ENCODE measurements at places on chromosomes 6 and 20.

- no peak for DNase-seq
Observed at GRCh38 chr6:110735666-110736065, 79.6 kb downstream of the CDK19 start.

DNA sequence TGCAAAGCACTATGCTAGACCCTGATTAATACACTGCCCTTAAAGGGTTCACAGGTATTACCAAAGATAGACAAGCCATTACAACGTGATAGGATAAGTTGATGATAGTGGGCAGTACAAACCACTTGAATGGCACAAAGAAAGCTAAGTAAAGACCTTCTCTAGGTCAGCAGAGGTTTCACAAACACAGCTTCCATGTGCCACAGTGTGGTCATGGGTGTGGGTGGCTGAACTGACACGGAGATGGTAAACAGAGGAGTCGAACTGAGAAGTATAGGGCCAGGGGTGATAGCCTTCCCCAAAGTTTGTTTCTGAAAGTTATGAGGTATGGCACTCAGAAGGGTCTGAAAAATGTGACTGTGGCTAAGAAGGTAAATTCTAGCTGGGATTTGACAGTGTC, 4.3 kb downstream of the ZBTB9 start:
- DNase-seq, result no peak

DNA sequence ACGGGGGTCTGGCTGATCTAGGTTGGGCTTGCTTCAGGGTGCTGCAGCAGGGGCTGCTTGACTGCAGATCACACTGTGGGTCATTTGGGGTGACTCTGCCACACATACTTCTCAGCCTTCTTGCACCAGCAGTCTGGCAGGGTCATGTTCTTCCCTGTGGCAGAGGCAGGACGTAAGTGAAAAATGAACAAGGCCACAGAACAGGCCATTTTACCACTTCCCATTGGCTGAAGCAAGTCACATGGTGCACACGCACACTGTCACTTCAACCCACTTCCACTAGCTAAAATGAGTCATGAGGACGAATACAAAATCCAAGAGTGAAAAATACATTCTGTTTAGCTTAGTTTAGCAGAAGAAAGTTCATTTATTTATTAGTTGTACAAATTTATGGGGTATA, 168.6 kb upstream of the GGTLC1 start:
- DNase-seq, result no peak

- peak; percentile 72 for DNase-seq
Observed at GRCh38 chr20:50992733-50993457, 30.0 kb downstream of the KCNG1 start.

- no peak for DNase-seq
Observed at GRCh38 chr20:45354423-45355208, 6.4 kb upstream of the SDC4 start.

GRCh38 chr6:137880746-137881521, 13.9 kb downstream of the TNFAIP3 start:
- no peak for DNase-seq

DNA sequence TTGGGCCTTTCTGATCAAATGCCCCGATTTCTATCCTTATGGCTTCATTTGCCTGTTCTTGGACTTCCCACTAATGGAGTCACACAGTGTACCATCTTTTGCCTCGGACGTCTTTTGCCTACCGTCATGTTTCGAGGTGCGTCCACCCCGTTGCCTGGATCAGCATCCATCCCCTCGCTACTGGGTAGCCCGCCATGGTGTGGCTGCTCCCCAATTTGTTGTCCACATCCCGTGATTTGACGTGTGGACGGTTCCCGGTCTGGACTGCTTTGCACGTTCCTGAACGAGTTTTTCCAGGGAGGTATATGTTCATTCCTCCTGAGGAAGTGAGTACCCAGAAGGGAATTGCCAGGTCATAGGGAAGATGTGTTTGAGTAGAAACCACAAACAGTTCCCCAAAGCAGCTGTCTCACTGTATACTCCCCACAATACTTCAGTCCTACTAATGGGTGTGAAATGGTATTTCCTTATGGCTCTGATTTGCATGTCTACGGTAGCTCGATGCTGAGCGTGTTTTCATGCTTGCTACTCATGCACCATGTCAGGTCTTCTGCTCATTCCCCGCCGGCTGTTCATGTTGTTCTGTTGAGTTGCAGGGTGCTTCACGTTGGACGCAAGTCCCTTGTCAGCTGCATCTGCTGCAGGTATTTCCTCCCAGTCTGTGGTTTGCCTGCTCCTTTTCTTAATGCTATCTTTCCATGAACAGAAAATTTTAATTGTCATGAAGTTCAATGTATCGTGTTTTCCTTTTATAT, 86.8 kb upstream of the AFDN start:
- DNase-seq, result no peak

DNA sequence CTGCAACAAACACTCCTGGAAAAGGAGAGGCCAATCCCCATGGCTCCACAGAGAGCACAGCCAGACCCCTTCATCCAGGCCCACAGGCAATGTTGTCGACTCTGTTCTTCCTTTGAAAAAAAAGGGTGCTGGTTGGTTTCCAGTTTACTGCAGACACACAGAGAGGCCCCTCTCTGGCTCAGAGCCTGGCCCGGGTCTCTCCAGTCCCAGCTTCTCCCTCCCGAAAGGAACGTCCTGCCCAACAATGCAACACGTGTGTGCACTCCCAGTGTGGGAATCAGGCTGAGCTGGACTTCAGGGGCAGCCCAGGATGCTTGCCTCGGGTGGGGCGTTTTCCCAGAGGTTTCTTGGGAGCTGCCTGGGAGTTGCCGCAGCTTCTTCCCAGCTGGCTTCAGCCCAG, 4.5 kb upstream of the NKAIN4 start:
- no peak for DNase-seq

GRCh38 chr20:15708984-15709598, 864.2 kb downstream of the KIF16B start:
- peak; percentile 73 for DNase-seq

GRCh38 chr6:388202-388903, 3.2 kb upstream of the IRF4 start:
- peak; percentile 25 for DNase-seq

GRCh38 chr6:77492530-77492929, 29.2 kb upstream of the HTR1B start:
- no peak for DNase-seq

- no peak for DNase-seq
Observed at GRCh38 chr6:84344005-84344404, 116.6 kb upstream of the CEP162 start.

DNA sequence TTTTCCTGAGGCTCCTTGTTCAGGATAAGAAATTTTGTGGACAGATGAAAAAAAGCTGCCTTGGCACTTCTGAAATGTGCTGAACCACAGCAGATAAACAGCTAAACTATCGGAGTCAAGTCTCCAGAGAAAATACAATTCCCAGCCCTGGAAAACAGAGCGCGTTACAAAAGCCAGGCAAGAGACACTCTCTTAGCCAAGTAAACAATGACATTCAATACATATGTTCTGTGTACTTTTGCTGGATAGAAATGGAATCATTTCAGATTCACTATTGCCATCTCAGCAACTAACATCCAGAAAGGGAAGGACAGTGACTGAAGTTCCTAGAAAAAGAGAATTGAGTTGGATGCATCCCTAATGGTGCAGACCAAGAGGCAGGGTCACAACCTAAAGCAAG, 196.8 kb upstream of the NRSN1 start:
- no peak for DNase-seq

DNA sequence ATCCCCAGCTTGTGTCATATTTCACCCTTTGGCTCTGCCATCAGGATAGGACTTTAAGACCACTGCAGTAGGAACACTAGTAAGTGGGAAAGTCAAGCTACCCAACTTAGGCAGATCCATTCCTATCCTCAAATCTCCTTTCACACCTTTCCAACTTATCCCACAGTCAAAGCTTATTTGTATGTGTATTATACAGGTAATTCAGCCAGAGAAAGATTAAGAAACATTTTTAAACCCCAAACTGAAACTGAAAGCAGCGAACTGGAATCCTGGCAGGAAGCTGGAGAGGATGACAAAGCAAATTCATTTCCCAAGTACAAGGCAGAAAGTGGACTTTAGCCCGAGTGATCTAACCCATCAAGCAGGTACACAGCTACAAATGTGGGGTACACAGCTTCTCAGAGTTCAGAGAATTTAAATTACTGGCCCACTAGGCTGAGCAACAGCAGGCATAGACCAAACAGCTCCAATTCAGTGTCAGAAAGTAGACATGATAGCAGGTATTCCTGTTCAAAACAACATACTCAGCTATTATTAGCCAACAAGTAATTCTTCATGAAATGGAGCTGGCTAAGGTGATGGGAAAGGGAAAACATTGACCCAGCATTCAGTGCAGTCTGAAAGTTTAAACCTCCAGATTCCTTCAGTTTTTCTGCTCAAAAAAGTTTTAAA, 39.1 kb downstream of the ILRUN start:
- no peak for DNase-seq

DNA sequence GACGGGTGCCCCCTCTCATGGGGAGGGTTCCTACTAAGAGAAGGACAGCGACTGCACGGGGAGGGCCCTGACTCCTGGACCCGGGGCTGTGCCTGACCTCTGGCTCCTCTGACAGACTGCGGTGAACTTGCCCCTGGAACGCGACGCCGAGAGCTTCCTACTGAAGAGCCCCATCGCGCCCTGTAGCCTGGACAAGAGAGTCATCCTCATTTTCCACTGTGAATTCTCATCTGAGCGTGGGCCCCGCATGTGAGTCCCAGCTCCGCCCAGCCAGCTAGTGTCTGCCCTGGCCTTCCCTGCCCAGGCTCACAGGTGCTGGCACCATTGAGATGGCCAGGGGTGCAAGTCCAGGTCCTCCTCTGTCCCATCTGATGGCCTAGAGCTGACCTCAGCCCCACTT, 7.2 kb downstream of the CDC25B start:
- DNase-seq, result no peak

DNA sequence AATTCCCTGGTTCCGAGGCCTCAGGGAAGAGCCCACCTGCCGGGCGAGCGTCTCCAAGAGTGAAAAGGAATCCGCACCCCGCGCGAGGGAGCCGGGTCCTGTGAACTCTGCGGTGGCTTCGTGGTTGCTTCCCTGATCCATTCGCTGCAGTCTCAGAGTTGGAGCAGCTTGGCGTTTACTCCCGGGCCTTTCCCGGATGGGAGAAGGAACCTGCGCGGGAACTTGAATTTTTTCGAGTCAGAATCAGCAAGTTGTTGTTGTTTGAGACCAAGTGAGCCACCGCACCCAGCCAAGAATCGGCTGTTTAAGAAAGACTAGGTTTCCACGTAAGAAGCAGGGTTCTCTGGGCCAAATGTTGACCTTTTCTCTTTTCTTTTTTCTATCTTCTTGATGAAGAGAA, 12.9 kb downstream of the PRSS16 start:
- DNase-seq, result no peak

DNA sequence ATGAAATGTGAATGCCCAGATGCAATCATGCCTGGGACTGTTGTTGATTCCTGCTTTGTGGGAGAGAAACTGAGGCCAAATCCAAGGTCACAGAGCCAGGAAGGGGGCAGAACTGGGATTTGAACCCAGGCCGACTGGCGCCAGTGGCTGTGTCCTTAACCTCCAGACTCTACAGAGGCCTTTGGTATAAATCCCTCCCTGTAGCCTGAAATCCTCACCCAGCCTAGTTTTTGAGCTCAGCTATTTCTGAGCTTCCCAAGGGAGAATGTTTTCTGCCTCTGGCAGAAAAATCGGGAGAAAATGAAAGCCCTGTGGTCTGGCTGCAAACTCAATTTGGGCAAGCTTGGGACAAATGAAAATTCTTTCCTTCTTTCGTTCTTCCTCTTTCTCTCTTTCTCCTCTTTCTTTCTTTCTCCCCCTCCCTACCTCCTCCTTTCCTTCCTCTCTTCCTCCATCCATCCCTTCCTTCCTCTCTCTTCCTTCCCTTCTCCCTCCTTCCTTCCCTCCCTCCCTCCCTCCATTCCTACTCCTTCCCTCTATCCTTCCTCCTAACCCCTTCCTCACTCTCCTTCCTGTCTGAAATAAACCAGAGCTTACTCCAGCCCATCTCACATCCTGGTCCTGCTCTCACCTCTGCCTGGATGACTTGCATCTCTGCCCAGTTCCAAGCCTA, 34.9 kb downstream of the SNAI1 start:
- no peak for DNase-seq

- no peak for DNase-seq
Observed at GRCh38 chr20:57415771-57416170, 24.6 kb downstream of the RBM38 start.

DNA sequence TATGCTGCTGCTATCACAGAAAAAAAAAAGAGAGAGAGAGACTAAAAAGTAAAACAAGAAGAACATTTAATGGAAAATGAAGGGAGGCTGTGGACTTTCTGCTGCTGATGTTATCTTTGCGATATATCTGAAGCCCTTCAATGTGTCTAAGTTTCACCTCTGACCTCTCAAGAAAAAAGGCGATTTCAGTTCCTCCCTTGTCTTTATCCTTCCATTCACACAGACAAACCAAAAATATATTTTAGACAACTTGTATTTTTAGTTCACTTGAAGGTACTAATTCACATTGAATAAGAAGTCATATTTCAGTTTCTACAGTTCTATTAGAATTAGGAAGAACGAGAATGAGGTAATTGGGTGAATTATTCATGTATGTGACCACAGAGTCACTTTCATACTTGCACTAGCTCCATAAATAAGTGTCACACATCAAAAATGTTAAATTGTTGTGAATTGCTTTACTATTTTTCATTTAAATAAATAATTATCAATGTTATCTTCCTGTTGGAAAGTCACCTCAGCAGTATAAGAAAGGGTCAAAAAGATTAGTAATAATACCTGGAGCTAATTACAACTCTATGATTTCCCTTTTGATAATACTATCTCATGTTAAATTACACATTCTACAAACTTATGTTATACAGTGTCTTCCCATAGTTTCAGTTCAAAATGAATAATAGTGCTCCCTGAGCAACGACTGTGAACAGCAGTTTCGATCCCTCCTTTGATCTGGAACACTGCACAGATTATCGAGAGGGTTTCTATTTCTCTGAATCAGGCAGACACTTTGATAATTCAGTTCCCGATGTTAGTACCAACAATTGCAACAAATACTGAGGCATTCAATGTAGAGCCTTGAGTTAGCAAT, 85.2 kb upstream of the PLCB4 start:
- DNase-seq, result no peak

GRCh38 chr6:14703586-14703985, 542.3 kb upstream of the JARID2 start:
- no peak for DNase-seq

GRCh38 chr20:9510911-9511310, 3.5 kb upstream of the LAMP5 start:
- no peak for DNase-seq

DNA sequence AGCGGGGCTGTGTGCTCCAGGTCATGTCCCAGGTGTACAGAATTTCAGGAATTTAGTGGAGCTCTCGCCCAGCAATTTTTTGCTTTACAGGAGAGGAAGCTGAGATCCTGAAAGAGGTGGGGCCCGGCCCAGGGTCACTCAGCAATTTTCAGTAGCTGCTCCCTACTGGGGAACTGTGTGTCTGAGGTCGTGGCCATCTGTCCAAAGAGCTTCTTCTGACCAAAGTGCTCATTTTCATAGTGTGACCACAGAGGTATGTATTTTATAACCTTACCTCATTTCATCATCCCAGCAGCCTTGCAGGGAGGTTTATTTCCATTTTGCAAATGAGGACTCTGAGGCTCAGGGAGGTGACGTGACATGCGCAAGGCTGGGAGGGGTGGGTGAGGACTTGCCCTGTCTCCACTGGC, 46.3 kb downstream of the FAM209B start:
- DNase-seq, result no peak
